Endothelial cell (in vitro differentiated cells): ENCODE measurements at places on chromosomes 16 and 17.
A peak's percentile ranks its signal among the peaks of the same experiment; 100 is the strongest.

- DNase-seq = no peak
- H3K27me3 ChIP-seq = no peaks in the 10 kb centered on the region
- H3K4me3 ChIP-seq = no peak overlapping the region
These were observed 26.1 kb downstream of the MAP2K4 start for GRCh38 chr17:12046786-12047185.

- no peak overlapping the region for H3K27ac ChIP-seq
- no peaks in the 10 kb centered on the region for H3K36me3 ChIP-seq
- peaks cover 16% of the 10 kb centered on the region for H3K4me1 ChIP-seq
- no peak for DNase-seq
- peaks cover 6% of the 10 kb centered on the region for H3K27me3 ChIP-seq
These were observed 603 bp upstream of the MRTFB start for GRCh38 chr16:14070555-14070876.

DNA sequence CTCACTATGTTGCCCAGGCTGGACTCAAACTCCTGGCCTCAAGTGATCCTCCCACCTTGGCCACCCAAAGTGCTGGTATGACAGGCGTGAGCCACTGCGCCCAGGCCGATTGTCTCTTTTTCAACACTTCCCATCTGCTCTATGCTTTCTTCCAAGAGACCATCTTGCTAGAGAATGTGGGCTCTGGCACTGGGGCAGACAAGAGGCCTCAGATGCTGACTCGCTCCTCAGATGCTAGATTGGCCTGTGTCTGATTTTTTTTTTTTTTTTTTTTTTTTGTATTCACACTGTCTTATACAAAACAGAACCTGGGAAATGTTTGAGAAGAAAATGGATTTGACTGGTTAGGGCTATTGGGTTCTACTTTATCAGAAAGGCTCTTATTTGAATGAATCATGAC lies 58.2 kb downstream of the CYB5D2 start:
- no peak overlapping the region for H3K4me3 ChIP-seq
- no peaks in the 10 kb centered on the region for H3K4me1 ChIP-seq
- peaks cover 2% of the 10 kb centered on the region for H3K27me3 ChIP-seq
- H3K27ac ChIP-seq = no peak overlapping the region

DNA sequence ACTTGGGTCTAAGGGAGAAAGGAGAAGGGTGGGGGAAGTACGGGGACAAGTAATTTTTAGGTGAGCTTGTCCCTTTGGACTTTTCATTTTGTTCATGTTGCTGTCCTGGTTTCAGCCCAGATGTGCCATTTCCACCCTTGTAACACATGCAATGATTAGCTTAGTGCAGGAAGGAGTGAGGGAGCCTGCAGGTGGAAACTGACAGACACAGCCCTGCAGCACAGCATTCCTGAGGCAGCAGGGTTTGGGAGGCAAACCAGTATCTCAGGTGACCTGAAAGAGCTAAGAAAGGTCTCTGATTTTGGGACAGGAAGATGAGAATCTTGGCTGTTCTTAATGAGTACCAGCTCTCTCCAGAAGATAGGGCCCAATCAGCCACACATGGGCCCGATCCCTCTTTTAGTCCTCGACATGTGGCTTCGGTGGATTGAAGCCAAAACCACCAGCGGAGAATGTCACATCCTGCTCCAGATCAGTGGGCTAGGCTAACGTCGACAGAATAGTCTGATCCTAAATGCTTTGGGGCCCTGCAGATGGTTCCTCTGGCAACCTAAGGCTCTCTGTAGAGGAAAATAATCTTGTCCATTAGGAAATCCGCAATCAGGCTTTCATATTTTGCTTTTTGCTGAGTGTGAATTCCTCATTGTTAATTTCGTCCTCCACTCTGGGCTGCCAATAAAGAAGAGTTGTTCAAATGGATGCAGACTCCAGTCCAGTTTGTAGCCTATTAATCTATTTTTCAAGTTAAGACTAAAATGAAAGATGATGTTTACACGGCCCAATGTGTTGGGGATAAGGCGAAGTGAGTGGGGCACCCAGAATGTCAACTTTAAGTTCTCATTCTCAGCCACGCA lies 3.8 kb upstream of the RNF157 start:
- H3K27ac ChIP-seq = no peak overlapping the region
- H3K4me1 ChIP-seq = peaks cover 8% of the 10 kb centered on the region
- H3K27me3 ChIP-seq = peaks cover 8% of the 10 kb centered on the region
- no peak overlapping the region for H3K4me3 ChIP-seq
- no peaks in the 10 kb centered on the region for H3K36me3 ChIP-seq

GRCh38 chr17:48770954-48771353 lies 42.4 kb upstream of the HOXB13 start:
- no peaks in the 10 kb centered on the region for H3K27me3 ChIP-seq
- DNase-seq = no peak
- no peaks in the 10 kb centered on the region for H3K36me3 ChIP-seq
- H3K4me1 ChIP-seq = no peaks in the 10 kb centered on the region

- peaks cover 24% of the 10 kb centered on the region for H3K4me1 ChIP-seq
- no peak overlapping the region for H3K4me3 ChIP-seq
- peaks cover 11% of the 10 kb centered on the region for H3K27me3 ChIP-seq
- DNase-seq = peak; percentile 35
- peaks cover 14% of the 10 kb centered on the region for H3K36me3 ChIP-seq
These were observed 34.6 kb downstream of the RGS9 start for GRCh38 chr17:65171752-65172151.

DNA sequence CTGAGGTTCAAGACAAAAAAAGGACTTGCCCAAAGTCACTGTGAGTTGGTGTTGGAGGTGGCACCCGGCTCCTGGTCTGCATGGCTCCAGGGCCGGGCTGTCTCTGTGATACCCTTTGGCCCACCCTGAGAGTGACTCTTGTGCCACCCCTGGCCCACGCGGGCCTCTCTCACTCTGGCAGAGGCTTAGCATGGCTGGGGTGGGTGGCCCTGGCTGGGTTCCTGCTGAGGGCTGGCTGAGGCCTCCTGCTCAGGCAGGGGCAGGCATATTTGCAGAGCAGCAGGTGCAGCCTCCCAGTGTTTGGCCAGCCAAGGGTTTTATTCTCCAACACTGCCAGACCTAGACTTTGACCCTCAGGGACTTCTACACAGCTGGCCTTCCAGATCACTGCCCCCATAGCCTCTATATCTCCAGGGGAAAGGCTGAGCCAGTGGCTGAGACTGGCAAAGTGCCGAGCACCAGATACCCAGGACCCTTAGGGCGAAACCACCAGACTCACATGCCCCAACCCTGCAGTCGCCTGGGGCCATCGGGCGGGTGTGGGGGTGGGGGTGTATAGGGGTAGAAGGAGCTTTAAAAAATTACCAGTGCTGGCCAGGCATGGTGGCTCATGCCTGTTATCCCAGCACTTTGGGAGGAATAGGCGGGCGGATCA lies 21.5 kb upstream of the ADGRG1 start:
- H3K4me1 ChIP-seq = no peaks in the 10 kb centered on the region
- no peak for DNase-seq
- no peaks in the 10 kb centered on the region for H3K27me3 ChIP-seq
- no peak overlapping the region for H3K4me3 ChIP-seq
- H3K27ac ChIP-seq = no peak overlapping the region
- H3K36me3 ChIP-seq = no peaks in the 10 kb centered on the region

GRCh38 chr17:35715416-35715815 lies 16.0 kb upstream of the RASL10B start:
- H3K4me1 ChIP-seq = no peaks in the 10 kb centered on the region
- no peak overlapping the region for H3K27ac ChIP-seq
- peaks cover 2% of the 10 kb centered on the region for H3K27me3 ChIP-seq
- DNase-seq = no peak
- no peak overlapping the region for H3K4me3 ChIP-seq
- H3K36me3 ChIP-seq = peaks cover 12% of the 10 kb centered on the region

DNA sequence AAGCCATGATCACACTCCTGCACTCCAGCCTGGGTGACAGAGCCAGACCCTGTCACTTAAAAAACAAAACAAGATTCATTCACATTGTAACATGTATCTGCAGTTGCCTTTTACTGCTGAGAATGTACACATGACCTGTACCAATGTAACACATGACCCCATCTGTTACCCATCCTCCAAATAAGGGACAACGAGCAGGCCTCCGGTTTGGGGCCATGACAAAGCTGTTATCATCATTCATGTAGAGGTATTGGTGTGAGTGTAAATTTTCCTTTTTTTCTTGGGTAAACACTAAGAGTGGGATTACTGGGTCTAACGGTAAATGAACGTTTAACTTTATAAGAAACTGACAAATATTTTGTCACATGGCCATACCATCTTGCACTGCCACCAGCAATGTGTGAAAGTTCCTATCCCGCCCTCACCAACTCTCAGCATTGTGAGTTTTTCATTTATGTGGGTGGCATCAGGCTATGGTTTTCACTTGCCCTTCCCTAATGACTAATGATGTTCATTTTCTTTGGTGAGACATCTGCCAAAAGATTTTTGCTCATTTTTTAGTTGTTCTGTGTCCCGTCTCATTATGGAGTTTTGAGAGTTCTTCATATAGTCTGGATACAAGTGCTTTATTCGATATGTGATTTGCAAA lies 145.5 kb downstream of the C16orf78 start:
- peaks cover 7% of the 10 kb centered on the region for H3K27me3 ChIP-seq
- no peak overlapping the region for H3K27ac ChIP-seq
- H3K4me1 ChIP-seq = peaks cover 1% of the 10 kb centered on the region
- no peak overlapping the region for H3K4me3 ChIP-seq

- H3K36me3 ChIP-seq = no peaks in the 10 kb centered on the region
- no peak overlapping the region for H3K4me3 ChIP-seq
- no peak overlapping the region for H3K27ac ChIP-seq
- H3K4me1 ChIP-seq = peaks cover 4% of the 10 kb centered on the region
- no peak for DNase-seq
These were observed 20.4 kb downstream of the KRT12 start for GRCh38 chr17:40846515-40847144.

DNA sequence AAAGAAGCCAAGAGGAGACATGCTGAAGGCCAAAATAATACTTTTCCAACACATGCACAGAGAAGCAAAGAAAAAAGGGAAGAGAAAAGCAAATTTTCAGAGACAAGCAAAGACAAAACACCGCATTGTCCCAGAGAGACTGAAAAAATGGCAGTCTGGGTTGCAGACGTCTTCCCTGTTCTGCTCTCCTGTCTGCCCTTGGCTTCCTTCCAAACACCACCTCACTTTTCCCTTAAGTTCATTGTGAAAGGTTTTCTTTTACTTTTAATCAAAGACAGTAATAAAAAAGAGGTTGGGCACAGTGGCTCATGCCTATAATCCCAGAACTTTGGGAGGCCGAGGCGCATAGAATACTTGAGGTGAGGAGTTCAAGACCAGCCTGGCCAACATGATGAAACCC lies 21.2 kb upstream of the VAT1L start:
- H3K27ac ChIP-seq = no peak overlapping the region
- H3K4me1 ChIP-seq = no peaks in the 10 kb centered on the region
- no peak overlapping the region for H3K4me3 ChIP-seq
- peaks cover 1% of the 10 kb centered on the region for H3K27me3 ChIP-seq
- no peaks in the 10 kb centered on the region for H3K36me3 ChIP-seq

GRCh38 chr16:9260666-9261065 lies 169.2 kb downstream of the HAPSTR1 start:
- no peak overlapping the region for H3K27ac ChIP-seq
- no peak overlapping the region for H3K4me3 ChIP-seq
- H3K27me3 ChIP-seq = peaks cover 3% of the 10 kb centered on the region
- H3K4me1 ChIP-seq = no peaks in the 10 kb centered on the region
- DNase-seq = no peak
- no peaks in the 10 kb centered on the region for H3K36me3 ChIP-seq
